IPS-NIHi11 (cell line): ENCODE measurements at places on chromosomes 1 and 21.

GRCh38 chr1:172781513-172782140 lies 122.7 kb downstream of the FASLG start:
- no peak for DNase-seq

- no peak for DNase-seq
Observed at GRCh38 chr1:20410503-20410902, 75.5 kb downstream of the CAMK2N1 start.

- peak; percentile 54 for DNase-seq
Observed at GRCh38 chr1:113057006-113057405, 16.0 kb upstream of the LRIG2 start.

GRCh38 chr1:209620487-209620884 lies 31.7 kb downstream of the LAMB3 start:
- no peak for DNase-seq

- no peak for DNase-seq
Observed at GRCh38 chr1:11885916-11886315, 27.2 kb upstream of the NPPB start.

DNA sequence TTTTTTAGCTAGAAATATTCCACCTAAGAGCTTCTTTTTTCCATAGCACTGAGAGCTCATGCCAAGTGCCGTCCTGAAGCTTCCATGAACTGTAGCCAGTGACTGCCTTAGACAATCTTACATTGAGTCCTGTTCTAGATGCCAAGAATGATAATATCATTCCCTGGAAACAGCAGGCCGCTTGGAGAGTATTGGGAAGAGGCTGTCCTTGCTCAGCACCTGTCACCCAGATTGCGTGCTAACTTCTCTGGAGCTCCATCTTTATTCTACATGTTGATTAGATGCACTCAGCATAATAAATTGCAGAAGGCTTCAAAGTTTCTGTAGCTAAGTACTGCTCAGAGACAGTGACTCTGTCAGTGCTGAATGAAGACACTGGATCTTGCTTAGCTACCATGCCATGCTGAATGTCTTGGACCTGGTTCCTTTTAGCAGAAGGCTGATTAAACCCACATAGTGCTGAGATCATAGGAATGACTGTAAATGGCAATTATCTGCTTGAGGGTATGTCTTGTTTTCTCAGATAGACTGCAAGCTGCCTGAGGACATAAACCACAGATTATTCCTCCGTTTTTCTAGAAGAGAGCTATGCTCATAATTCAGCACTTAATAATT lies 83.1 kb upstream of the IRF2BP2 start:
- DNase-seq: no peak

- no peak for DNase-seq
Observed at GRCh38 chr1:220579317-220579716, 51.4 kb downstream of the MARK1 start.

GRCh38 chr1:170791941-170792340 lies 128.0 kb downstream of the PRRX1 start:
- DNase-seq: no peak

DNA sequence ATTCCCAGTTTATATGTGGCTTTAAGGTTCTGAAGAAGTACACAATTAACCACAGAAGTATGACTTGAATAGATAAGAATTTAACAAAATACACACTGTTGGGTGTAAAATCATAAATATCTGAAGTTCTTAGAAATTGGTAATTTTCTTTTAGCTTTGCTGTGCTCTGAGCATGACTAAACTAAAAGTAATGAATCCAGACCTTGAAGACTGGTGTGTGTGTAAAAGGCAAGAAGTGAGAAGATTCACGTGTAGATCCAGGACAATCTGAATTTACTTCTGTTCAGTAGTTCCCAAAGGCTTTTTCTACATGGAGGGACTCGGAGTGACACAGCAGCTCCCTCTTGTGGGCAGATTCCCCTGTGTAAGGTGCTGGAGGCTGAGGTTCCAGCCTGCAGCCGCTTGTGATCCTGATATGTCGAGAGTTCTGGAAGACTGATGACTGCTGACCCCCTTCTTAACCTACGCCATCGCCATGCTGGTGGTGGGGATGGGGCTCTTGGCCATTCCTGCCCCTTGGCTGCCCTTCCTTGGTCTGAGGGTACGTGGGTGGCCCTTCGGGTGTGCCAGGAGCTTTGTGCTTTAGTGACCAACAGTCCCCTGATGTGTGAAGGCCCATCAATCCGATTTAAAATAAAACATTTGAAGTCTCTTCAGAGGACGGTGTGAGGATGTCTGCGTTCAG lies 62.7 kb downstream of the ADARB1 start:
- peak; percentile 85 for DNase-seq

DNA sequence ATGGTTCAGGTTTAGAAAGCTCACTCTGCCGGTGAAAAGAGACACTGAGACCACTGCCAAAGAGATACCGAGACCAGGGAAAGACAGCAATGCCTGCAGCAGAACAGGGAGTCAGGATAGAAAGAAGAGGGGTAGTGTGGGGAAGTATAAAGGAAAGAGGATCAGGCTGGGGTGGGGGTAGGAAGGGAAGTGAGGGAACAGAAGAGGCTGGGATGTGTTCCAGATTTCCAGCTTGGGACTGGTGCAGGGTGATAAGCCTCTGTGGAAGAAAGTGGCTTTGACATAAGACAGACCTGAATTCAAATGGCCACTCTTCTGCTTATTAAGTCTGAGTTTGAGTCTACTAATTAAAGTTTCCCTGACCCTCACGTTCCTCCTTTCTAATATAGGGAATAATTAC lies 105.9 kb downstream of the PIK3R3 start:
- no peak for DNase-seq

DNA sequence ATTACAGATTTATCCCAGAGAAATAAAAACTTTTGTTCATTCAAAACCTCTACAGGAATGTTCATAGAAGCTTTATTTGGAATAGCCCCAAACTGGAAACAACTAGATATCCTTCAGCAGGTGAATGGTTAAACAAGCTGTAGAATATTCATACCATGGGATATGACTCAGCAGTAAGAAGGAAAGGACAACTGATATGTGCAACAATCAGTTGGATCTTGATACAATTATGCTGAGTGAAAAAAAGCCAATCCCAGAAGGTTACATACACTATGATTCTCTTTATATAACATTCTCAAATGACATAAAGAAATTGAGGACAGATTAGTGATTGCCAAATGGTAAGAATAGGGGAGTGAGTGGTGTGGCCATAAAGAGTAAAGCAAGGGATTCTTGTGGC lies 376.7 kb downstream of the S1PR1 start:
- DNase-seq: no peak

- DNase-seq: no peak
Observed at GRCh38 chr1:240591564-240591963, 20.4 kb downstream of the GREM2 start.

GRCh38 chr1:231182317-231182716 lies 20.5 kb downstream of the TRIM67 start:
- DNase-seq: no peak

DNA sequence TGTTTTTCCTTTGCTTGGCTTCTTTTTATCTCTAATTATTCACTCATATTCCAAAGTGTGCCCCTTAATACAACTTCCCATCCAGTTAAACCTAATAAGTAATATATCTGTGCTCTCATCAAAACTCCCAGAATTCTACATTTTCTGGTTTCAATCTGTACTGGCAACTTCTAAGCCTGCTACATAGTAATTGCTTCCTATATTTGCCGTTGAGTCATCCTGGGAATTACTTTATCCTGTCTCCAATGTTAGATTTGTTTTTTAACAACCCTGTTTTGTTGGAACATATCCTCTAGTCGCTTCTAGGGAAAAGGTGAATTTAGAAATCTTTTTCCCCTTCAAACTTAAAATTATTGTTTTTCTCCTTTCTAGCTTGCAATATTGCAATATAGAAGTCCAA lies 620.5 kb upstream of the PKN2 start:
- DNase-seq: no peak

DNA sequence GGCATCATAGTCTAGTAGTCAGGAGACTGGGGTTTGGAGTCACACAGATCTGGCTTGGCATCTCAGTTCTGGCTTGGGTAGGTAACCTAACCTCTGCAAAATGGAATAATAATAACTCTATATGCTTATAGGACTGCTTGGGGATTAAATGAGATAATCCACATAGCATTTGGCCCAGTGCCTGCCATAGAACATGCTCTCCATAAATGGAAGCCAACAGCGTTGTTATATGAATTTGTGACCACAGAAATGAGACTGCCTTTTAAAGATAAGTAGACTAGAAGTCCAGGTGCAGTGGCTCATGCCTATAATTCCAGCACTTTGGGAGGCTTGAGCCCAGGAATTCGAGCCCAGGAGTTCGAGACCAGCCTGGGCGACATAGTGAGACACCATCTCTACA lies 4.0 kb upstream of the OPRD1 start:
- no peak for DNase-seq

DNA sequence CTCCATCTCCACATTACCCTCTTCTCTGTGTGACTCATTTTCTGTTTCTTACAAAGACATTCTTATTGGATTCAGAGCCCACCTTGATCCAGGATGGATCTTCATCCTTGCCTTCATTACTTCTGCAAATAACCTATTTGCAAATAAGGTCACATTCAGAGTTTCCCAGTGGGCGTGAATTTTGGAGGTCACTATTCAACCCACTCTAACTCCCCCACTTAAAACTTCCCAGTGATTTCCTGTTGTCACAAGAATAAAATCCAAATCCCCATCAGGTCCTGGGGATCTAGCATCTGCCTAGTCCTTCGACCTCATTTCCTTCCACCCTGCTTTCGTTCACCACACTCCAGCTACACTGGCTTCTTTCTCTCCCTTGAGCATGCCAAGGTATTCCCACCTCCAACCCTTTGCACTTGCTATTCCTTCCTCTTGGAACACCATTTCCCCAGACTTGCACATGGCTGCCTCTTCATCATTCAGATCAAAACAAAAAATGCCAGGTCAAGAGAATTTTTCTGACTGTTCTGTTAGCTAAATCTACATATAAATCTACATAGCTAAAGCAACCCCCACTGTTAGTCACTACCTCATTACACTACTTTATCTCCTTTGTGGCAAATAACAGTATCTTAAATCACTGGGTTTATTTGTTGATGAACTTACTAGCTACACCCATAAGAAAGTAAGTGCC lies 187.2 kb downstream of the TOMM20 start:
- no peak for DNase-seq
